ENCODE measurements at places on chromosomes 6 and 20.
A peak's percentile ranks its signal among the peaks of the same experiment; 100 is the strongest.

DNA sequence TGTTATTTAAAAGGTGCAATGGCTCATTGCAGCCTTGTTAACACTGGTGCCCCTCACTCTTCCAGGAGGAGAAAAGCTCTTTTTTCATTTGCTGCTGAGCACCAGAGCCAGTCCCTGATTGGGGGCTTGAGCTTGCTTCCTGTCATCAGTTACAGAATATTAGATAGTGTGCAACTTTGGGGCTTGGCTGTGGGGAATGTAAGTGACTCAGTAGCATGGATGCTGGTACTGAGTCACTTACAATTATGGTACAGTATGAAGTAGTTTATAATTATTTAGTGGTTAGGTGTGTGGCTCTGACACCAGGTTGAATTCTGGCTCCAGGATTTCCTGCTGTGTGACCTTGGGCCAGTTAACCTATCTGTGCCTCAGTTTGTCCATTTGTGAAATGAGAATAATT, 37.6 kb downstream of the ANKS1A start:
- DNase-seq = peak; percentile 61

GRCh38 chr20:41076776-41077175, 48.2 kb downstream of the TOP1 start:
- DNase-seq = no peak

GRCh38 chr20:51096582-51097267, 73.8 kb upstream of the KCNG1 start:
- no peak for DNase-seq

GRCh38 chr6:43980004-43980795, 147.1 kb downstream of the MRPL14 start:
- DNase-seq = no peak

GRCh38 chr6:6407071-6407741, 86.7 kb upstream of the F13A1 start:
- peak; percentile 68 for DNase-seq

DNA sequence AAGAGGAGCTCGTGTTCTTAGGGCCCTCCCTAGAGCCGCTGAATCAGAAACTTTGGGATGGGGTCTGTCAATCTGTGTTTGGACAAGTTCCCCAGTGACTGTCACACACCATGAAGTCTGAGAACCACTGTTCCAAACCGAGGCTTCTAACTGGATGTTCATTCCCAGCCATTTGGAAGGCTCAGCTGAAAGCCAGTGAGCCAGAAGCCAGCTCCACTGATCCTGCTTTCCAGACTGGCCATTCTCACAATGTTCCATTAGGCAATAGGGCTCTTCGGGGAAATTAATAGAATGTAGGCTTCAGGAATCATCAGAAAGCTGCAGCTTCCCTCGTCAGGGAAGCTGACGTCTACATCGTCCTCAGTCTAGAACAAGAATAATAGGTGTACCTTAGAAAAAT, 90.8 kb upstream of the QKI start:
- DNase-seq = no peak

- no peak for DNase-seq
Measured at GRCh38 chr6:72414657-72415056, 207.2 kb upstream of the KCNQ5 start.

DNA sequence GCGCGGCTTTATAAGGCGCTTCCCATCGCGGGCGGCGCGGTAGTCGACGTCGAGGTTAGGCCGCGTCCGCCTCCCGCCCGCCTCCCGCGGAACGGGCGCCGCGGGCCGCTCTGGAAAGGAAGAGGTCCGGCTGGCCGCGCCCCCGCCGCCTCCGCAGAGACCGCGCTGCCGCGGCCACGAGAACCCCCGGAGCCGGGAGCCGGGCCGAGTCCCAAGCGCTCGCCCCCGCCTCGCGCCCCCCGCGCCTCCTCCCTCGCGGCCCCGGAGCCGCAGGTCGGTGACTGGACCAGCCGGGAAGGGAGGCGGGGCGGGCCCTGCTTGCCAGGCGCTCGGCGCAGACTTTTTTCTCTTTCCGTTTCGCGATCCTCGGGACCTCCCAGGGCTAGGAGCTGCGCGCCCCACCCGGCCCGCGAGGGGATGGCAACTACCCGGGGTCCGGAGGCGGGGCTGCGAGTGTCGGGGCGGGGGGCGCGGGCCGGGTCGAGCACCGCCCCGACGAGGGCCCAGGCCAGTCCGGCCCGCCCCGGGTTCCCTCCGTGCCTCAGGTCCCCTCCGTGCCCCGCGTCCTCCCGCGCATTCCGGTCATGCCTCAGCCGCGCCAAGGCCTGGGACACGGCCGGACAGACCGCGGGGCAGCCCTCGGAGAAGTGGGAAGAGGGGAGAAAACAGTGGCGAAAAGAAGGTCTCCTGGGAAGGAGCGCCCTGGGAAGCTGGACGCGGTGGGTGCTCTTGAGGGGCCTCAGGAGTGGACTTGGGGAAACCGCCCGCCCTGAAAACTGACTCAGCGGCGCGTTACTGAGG, 417 bp upstream of the PXDC1 start:
- peak; percentile 96 for DNase-seq

GRCh38 chr6:33882154-33882553, 78.4 kb upstream of the MLN start:
- no peak for DNase-seq

DNA sequence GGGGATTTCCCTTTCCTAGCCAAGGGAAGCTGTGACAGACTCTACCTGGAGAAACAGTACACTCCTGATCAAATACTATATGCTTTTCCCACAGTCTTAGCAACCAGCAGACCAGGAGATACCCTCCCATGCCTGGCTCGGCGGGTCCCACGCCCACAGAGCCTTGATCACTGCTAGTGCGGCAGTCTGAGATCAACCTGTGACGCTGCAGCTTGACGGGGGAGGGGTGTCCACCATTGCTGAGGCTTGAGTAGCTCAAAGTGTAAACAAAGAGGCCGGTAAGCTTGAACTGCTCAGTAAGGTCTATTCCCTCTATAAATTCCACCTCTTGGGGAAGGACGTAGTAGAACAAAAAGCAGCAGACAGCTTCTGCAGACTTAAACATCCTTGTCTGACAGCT, 63.2 kb downstream of the WASF1 start:
- no peak for DNase-seq
